ENCODE measurements at places on chromosomes 4 and X. TPM values are rescaled to one million over a fixed set of nuclear protein-coding genes. Genes with fewer than 3 reads are reported as not detected.

DCAF8L2 gene
- polyA plus RNA-seq, result 0.33 TPM

CT55 gene
- polyA plus RNA-seq, result 1.9 TPM

PABPC1L2A gene
- not detected for polyA plus RNA-seq

HOPX gene
- 0.08 TPM for polyA plus RNA-seq

APLN gene
- 0.82 TPM for polyA plus RNA-seq

SYP gene
- polyA plus RNA-seq, result 0.76 TPM

JADE3 gene
- 3.0 TPM for polyA plus RNA-seq

GPRASP3 gene
- 3.2 TPM for polyA plus RNA-seq

PHOX2B gene
- 2.2 TPM for polyA plus RNA-seq

MMGT1 gene
- polyA plus RNA-seq, result 7.3 TPM

TASL gene
- not detected for polyA plus RNA-seq

OTUD6A gene
- polyA plus RNA-seq, result not detected

SEC24D gene
- polyA plus RNA-seq, result 30.4 TPM

AFF2 gene
- polyA plus RNA-seq, result not detected

CTSO gene
- polyA plus RNA-seq, result 3.3 TPM

SPARCL1 gene
- not detected for polyA plus RNA-seq

RFC1 gene
- 19.2 TPM for polyA plus RNA-seq

SPANXB1 gene
- polyA plus RNA-seq, result not detected

SLC9A7 gene
- polyA plus RNA-seq, result 10.5 TPM

HNRNPD gene
- polyA plus RNA-seq, result 286 TPM
